Activated CD4-positive, alpha-beta T cell treated with anti-CD3 and anti-CD28 coated beads for 1 hour (primary cell): ENCODE measurements at places on chromosomes 12 and 14.

GRCh38 chr12:109900752-109901580, 892 bp downstream of the TCHP start:
- DNase-seq: no peak

DNA sequence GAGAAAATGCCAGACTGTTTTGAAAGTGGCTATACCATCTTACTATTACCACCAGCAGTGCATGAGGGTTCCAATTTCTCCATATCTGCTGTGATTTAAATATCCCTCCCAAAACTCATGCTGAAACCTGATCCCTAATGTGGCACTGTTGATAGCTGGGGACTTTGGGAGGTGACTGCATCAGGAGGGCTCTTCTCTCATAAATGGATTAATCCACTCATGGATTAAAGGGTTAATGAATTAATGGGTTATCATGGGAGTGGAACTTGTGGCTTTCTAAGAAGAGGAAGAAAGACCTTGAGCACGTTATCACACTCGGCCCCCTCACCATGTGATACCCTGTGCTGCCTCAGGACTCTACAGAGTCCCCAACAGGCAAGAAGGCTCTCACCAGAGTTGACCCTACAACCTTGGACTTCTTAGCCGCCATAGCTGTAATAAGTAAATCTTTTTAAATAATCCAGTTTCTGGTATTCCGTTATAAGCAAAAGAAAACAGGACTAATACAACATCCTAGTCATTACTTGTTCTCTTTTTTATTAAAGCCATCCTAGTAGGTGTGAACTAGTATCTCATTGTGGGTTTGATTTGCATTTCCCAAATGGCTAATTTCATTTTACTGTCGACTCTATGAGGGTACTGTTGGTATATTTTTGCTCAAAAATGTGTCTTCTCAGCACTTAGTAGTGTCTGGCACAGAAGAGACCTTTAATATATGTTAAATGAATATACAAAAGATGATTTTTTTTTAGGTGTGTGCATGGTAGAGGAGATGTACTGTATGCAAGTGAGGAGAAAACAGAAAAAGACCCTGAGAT, 14.3 kb downstream of the PPP1R12A start:
- DNase-seq: no peak

DNA sequence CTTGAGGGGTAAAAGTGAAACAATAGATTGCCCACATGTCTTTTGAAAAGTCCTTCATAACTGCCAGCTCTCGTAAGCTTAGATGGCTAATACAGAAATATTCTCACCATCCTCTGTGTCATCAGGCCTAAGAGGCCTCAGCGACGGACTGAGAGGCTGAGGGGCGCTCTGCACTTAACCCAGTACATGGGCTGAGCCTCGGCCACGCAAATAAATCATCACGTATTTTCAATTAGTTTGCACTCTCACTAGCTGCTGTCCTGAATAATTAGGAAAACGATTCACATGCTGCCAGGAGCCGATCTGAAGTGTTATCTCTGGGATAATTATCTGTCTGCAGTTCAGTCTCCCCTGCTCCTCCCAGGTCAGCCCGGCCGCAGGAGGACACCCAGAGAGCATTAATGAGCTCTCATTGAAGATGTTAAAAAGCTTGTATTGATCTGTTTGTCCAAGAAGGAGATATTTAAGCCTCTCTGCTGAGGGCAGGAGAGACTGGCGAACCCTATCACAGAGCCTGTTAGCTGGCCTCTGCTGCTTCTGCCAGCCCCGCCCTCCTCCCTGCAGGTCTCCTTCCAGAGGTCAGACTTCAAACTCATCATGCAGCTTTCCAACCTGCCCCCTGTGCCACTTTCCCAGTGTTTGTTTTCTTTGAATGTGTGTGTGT, 1051.3 kb downstream of the VRK1 start:
- no peak for DNase-seq

GRCh38 chr12:130483616-130484180, 146.0 kb downstream of the PIWIL1 start:
- DNase-seq: no peak

GRCh38 chr14:61737915-61738314, 24.3 kb upstream of the SNAPC1 start:
- no peak for DNase-seq

- no peak for DNase-seq
These were observed 25.2 kb downstream of the PTCSC3 start for GRCh38 chr14:36151335-36151734.

GRCh38 chr12:11015775-11016430, 6.5 kb downstream of the TAS2R19 start:
- DNase-seq: no peak

DNA sequence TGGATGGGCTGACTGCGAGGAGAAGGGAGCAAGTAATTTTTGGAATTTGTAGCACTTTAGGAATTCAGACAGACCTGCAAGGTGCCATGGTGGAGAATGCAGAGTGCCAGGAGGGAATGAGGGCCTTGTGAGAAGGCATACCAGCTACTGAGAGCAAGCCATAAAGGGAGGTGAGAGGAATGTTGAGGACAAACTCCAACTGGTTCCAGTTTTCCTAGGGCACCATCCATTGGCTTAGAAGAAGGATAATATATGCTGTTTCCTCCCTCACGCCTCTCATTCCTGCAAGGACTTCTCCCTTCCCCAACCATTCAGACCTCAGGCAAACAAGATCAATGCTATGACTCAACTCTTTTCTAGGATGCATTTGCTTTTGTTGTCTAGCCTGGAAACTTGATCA, 11.2 kb upstream of the DAAM1 start:
- no peak for DNase-seq

DNA sequence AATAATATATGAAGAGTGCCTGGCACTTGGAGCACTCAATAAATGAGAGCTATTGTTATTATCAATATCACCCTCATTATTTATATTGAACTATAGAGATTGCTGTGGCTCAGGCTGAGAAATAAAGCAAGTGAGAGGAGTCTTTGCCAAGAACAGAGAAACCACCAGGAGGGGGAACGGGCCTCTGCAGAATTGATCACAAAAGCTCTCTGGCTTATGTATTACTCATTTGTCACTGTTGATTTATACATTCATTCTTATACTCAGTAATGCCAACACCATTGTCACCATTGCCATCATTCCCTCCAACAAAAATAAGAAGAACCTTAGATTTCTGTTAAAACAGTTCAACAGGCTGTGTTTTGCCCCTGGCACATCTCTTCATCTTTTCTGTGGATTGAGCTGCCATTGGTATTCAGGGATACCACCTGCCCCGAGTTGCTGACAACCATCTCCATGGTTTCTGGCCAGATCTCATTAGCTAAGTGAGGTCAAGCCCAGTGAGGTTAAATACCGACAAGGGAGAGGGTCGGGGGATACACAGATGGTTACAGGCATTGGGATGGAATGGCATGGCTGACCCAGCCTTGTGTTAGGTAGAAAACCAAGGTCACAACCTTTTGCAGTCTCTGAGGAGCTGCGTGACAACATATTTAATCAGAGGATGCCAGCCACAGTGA, 21.8 kb upstream of the PCNX1 start:
- no peak for DNase-seq

DNA sequence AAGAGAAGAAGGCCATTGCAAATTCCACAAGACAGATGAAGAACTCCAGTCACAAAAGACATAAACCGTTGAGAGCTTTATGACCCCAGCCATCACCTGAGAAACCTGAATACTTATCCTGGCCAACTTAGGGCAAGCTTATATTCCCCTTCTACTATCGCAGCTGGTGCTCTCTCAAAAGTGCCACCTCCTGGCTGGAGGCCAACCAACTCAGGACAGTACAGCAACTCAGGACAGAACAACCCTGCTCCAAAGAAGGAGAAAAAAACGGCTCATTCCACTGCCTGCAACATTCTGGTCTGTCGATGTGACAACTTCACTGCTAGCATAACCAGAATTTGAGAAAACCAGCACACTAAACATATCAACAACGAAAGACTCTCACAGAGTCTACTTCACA, 9.7 kb upstream of the KRT6B start:
- no peak for DNase-seq

DNA sequence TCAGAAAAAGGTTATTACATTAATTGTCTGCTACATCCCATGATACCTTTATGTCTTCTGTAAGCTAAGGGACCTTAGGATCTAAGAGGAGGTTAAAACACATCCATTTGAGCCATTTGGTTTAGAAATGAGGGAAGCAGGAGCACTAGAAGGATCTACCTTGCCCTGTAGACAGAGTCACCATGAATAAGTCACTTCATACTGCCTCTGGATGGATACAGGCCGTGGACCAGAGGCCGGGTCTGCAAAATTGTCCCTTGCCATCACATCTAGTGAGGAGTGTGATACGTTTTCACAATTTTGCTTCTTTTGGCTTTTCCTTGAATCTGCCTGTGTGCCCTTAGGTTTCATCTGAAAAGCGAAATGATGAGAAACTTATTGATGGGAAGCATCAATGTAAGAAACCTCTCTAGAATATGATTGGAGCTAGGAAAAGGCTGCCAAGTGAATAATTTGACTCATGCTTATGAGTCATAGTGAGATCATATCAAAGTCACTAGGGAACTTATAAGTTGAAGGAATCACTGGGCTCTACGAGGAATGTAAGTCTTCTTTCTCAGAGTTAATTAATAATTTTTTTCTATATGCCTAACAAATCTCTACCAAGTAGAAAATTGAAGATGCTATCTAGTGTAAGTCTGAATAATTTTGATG, 10.8 kb downstream of the GLRX5 start:
- no peak for DNase-seq

- no peak for DNase-seq
These were observed 64.6 kb downstream of the BICD1 start for GRCh38 chr12:32171211-32171610.

DNA sequence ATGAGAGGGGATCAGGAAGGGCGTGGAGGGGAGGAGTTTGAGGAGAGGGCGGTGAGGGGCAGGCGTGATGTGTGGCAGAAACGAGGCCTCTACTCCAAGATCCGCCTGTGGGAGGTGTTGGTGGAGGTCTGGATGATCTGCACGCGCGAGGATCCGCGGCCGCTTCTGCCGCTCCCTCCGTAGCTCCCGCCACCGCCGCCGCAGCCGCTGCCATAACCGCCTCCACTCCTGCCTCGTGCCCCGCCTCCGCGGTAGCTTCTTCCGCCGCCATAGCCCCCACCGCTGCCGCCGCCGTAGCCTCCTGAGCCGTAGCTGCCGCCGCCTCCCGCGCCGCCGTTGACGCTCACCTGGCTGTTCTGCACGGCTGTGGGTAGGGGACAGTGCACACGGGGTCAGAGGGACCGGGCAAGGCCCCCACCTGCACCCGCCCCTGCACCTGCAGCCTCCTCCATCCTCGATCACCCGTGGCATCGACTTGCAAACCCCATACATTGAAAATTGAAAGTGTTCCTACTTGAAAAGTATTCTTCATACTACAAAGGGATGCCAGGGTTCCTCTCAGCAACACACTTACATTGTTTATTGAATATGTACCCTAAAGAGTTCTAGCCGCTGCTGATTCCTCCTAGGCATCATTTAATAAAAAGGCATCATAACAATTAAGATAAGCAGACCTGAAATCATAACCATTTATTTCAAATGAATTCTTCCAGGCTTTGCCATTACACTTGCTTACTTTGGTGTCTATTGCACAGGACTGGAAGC, 11.1 kb upstream of the KRT1 start:
- DNase-seq: peak; percentile 40

GRCh38 chr14:81819910-81820309, 286.3 kb upstream of the SEL1L start:
- DNase-seq: no peak

- peak; percentile 65 for DNase-seq
These were observed 17.1 kb downstream of the FOS start for GRCh38 chr14:75295491-75296345.

GRCh38 chr12:122204167-122205052, 901 bp downstream of the B3GNT4 start:
- no peak for DNase-seq

DNA sequence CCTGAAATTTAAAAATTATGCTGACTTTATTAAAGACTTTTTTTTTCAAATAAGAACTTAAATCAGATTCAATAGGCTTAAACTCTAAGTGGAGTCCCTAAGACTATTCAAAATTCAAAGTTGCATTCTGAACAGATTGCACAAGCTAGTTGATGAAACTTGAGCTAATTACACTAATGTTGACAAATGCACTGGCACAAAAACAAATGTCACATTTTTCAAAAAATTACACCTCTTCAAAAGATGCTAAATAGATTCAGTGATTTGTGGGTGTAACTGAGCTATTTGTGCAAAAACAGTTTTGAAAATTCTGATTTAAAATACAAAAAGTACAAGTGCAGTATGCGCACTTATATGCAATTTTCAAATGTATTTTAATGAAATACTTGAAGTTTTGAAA, 205.4 kb downstream of the RERGL start:
- no peak for DNase-seq

GRCh38 chr14:69484444-69485314, at the start of gene PLEKHD1:
Gene PLEKHD1, plus strand, starts transcription at chr14:69484728. Its CDS starts 238 bp downstream, at chr14:69484966.
- DNase-seq: no peak

DNA sequence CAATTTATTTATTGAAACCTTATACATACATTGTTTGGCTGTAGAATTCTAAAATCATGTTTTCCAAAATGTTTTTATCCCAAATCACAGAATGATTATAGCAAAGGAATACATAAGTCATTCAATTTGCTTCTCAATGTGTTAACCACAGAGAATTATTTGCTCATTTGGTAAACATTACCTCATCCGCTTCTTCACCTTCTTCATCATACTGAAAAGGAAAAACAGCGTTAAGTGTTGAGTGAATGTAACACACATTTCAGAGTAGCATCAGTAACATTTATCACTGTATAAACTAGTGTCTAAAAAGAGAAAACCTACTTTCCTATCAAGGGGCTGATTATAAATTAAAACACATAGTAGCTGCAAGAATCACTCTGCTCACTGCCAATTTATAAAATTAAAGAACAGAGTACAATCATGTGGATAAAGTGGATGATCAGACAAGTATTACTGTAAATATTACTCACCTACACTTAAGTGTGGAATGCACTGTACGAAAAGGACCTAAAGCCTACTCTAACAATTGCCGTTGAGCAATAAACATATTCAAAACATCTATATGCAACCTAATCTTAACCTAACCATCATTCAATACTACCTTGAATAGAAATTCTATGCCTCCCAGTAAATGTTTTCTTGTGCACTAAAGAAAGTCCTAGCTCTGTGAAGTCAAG, 18.1 kb upstream of the PHLDA1 start:
- no peak for DNase-seq

DNA sequence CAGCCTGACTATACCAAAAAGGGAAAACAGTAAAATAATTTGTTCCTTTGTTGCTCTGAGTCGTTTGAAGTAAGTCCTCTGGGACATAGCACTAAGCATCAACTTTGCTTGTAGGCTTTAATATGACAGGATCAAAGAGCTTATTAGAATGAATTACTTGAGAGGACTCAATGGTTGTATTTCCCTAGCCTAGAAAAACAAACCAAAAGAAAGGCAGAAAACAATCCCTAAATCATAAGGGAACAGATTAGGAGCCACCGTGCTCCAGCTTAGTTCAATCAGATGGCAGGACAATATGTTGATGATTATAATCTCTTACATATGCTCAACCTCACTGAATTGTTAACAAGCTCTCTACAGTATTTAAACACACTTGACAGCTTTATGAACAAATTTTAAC, 988.4 kb downstream of the FLRT2 start:
- DNase-seq: no peak

- no peak for DNase-seq
These were observed 122.4 kb downstream of the SLC25A47 start for GRCh38 chr14:100445436-100446088.
